ENCODE measurements at places on chromosomes 16 and 17.
A peak's percentile ranks its signal among the peaks of the same experiment; 100 is the strongest.

- DNase-seq: no peak
These were observed 8.9 kb downstream of the ZNF213 start for GRCh38 chr16:3143598-3144320.

DNA sequence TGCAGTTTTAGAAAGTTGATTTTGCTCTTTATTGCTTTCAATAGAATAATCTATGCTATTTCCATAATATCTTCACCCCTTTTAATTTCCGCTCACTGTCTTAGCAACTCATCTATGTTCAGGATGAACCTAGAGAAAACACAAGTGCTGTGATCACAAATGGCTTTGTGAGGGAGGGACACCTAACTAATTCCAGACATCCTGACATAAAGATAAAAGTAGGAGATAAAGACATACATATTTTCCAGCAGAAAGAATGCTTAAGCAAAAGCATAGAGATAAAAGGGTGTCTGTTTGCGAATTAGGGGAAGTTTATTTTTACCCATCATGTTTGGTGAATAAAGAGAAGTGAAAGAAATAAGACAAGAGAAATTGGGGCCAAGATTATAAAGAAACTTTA lies 254.2 kb downstream of the KCNJ2 start:
- DNase-seq: no peak

- no peak for DNase-seq
These were observed 37.8 kb upstream of the CBX4 start for GRCh38 chr17:79877041-79877440.

- DNase-seq: no peak
These were observed 44.0 kb upstream of the CBX4 start for GRCh38 chr17:79883202-79883601.

- no peak for DNase-seq
These were observed 29.0 kb downstream of the SPAG9 start for GRCh38 chr17:51091635-51092034.

- DNase-seq: no peak
These were observed 68.5 kb downstream of the WWP2 start for GRCh38 chr16:69830534-69831211.

DNA sequence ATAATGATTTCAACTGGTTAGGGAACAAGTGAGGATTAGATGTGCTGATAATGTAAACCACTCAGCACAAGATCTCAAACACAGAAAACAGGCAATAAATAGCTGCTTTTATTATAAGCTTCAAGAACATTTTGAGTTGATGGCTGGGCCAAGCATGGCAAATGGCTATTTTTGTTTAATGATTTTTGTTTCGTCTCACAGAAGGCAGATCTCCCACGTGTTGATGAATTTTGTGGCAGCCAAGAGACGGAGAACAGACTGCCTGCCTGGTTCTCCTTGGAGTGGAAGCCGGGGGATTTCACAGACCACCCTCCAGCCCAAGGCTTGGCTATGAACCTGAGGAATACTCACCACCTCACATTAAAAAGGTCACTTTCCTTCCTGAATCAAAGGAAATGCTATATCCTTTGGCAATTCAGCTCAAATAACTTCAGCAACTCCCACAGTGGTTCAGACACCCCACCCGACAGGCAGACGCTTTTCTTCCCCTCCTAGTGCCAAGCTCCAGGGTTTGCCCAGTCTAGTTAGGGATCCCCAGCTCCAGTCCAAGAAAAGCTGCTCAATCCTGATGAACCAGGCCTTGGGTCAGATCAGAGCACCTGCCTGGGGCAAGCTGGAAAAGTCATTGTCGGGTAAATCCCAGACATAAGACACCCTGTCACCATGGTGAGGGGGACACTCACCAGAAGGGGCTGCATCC lies 593.5 kb downstream of the TOX3 start:
- DNase-seq: no peak

- DNase-seq: no peak
These were observed 25.6 kb downstream of the RAP1GAP2 start for GRCh38 chr17:2821868-2822267.

DNA sequence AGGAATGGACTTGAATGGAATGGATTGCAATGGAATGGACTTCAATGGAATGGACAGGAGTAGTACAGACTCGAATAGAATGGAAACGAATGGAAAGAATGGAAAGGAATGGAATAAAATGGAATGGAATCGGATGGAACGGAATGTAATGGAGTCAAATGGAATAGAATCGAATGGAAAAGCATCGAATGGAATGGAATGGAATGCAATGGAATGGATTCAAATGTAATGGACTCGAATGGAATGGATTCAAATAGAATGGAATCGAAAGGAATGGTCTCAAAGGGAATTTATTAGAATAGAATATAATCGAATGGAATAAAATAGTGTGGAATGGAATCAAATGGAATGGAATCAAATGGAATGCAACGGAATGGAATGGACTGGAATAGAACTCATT lies 484.9 kb upstream of the WSB1 start:
- no peak for DNase-seq

- peak; percentile 92 for DNase-seq
These were observed 687 bp upstream of the NARF start for GRCh38 chr17:82457929-82458178.

- DNase-seq: peak; percentile 36
These were observed 44.8 kb upstream of the NFAT5 start for GRCh38 chr16:69520800-69521602.

DNA sequence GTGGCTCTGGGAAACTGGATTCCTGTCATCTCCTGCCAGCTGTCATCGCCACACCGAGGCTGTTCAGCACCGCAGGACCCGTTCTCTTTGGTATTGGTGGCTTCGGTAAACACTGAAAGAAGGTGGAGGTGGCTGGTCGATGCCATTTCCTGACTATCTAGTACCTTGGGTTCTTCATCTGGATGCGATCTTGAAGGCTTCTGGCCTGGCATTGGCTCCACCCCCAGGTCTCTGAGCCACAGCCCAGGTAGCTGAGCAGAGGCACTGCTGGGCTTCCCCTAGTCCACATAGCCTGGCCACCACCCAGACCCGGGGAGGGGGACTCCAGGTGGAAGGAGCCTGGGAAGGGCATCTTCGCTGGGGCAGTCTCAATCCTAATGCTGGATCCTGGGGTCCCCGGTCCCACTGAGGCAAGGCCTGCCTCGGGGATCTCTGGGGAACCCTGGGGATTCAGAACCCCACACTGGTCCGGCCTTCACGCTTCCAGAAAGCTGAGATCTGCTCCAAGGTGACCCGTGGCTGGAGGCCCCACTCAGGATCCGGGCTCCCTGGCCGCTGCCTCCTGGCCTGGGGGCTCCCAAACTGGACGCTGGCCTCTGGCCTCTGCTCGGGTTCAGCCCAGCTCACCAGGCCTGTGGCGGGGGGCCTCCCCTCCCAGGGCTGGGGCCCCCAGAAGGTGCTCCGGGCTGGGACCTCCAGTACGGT lies 1.8 kb downstream of the C16orf54 start:
- no peak for DNase-seq

GRCh38 chr17:6461246-6461645 lies 17.0 kb downstream of the PIMREG start:
- DNase-seq: no peak

- no peak for DNase-seq
These were observed 5.0 kb downstream of the DEXI start for GRCh38 chr16:10937068-10937859.

- DNase-seq: no peak
These were observed 1540.3 kb downstream of the CDH11 start for GRCh38 chr16:63581570-63581969.

GRCh38 chr16:86948046-86948445 lies 369.1 kb downstream of the C16orf95 start:
- DNase-seq: no peak

GRCh38 chr16:83715217-83715920 lies 92.4 kb upstream of the HSBP1 start:
- DNase-seq: no peak

GRCh38 chr17:34822007-34822739 lies 139.1 kb downstream of the CCT6B start:
- no peak for DNase-seq

DNA sequence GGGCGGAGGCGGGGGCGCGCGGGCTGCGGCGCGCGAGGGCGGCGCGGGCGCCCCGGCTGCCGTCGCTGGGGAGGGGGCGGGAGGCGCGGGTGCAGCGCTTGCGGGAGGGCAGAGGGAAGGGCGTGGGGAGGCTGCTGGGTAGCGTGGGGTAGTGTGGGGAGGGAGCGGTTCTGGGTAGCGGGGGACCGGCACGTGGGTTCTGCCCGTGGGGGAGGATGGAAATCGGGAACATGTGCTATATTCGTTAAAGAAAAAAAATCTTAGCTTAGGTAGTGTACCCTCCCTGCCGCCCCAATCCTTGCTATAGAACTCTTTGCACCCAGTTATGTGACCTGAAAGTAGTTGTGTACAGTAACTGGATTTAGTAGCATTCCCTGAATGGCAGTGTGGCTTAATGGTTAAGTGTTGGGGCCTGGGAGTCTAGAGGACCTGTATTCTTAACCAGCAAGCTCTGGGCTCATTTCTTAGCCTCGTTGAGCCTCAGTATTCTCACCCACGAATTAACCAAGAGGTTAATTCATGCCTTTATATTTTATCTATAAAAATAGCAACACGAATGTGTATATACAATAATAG lies 646 bp downstream of the RABEP1 start:
- DNase-seq: no peak

DNA sequence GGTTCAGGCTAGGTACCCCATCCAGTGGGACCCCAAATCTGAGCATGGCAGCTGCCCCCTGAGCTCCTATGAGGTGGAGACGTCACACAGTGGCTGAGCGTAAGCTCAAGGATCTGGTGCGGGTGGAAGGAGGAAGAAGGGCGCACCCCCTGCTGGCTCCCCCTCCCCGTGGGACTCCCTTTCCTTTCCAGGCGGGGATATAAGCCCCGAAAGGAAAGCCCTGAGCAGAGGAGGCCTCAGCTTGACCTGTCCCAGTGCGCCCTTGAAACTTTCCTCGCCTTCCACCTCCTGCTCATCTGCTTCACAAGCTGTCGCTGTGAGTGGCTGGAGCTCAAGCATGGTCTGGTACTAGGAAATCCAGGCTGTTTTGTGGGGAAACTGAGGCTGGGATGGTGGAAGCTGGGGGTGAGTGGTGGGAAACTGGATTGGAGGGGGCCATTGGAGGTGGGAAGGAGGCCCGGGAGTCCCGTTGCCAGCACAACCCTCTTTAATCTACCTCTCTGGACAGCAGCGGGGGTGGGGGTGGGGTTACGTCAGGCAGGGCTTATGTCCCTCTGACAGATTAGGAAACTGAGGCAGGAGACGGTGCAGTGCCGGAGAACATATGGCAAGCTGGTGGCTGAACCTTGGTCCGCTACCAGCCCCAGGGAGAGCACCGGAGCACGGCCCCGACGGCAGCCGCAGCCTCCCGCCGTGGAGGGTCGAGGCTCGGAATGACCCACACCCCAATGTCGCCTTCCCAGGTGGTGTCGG lies 92.3 kb upstream of the TMEM97 start:
- DNase-seq: no peak

DNA sequence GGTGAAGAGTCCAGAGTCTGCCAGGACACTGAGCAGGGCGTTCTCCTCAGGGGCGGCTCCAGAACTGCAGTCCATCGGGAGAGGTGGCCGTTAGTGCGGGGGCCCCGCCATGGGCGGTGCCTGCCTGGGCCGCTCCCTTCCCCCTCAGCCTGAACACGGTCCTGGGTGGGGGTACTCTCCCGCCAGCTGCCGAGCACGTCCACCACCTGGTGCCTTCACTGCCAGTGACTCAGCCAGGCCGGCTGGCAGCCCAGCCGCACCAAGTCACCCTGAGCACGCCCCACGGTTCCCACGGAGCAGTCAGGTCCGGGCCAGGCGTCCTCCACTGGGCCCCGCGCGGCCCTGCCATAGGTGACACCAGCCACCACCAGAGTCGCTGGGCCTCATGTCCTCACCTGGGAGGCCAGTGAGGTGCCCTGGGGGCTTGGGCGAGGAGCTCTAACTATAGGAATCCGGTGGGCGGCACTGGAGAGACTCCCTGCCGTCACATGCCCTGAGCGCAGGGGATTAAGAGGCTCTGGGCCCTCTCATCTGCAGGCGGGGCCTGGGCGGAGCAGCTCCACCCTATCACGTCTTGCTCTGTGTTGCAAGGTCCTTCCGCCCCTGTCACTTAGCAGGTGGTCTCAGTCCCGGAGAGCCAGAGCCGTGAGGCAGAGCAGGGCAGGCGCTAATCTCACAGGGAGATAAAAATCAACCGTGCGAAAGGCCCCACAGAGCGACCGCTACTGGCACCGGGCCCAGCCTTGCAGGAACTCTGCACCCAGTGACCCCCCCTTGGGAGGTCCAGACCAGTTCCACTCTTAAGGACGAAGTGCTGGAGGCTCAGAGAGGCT lies 14.3 kb downstream of the PIEZO1 start:
- no peak for DNase-seq

DNA sequence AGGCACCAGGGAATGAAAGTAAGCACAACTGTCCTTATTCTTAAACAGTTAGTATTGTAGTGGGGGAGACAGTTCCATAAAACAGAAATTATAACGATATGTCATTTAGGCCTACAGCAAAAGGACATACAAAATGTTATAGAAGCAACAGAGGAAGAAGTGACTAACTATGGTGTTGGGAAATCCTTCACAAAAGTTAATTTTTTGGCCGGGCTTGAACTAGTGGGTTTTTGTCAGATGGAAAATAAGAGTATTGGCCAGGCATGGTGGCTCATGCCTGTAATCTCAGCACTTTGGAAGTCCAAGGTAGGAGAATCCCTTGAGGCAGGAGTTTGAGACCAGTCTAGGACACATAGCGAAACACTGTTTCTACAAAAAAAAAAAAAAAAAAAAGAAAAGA lies 127.8 kb downstream of the SSH2 start:
- no peak for DNase-seq

- no peak for DNase-seq
These were observed 36.1 kb upstream of the MRC2 start for GRCh38 chr17:62591333-62591732.

- DNase-seq: peak; percentile 48
These were observed 57.2 kb upstream of the GSE1 start for GRCh38 chr16:85555719-85556455.

- peak; percentile 42 for DNase-seq
These were observed 7.4 kb upstream of the EEF2K start for GRCh38 chr16:22198547-22199293.

GRCh38 chr17:19386974-19387920 lies at the start of gene MFAP4:
Gene MFAP4, minus strand, starts transcription at chr17:19387190. Its CDS starts 35 bp downstream, at chr17:19387155.
- DNase-seq: no peak

DNA sequence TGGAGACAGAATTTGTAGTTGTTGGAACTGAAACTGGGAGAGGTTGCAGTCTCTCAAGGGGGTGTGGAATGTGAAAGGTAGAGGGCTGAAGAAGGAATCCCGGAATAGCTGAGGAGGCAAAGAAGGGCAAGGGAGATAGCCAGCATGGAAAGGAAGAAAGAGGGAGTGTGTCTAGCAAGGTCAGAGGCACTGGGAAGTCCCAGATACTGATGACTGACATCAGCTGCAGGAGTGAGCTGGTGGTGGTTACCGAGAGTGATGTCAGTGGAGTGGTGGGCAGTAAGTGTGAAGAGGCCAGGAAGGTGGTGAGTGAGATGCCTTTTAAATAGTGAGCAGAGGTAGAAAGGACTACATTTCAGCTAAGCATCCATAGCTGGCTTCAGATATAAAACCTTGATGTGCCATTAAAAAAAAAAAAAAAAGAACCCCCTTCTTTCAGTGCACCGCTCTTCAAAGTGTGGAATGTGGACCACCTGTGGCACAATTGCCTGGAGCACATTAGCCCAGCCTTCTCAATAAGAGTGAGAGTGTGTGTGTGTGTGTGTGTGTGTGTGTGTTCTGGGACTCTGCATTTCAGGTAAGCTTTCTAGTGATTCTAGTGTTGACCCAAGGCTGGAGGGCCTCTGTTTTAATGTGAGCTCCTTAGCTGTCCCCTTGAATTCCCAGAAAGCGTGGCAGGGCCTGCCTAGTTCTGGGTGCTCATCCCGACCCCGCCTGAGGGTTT lies 8.5 kb downstream of the PRMT7 start:
- DNase-seq: peak; percentile 77

GRCh38 chr17:82938873-82939620 lies 99.2 kb upstream of the ZNF750 start:
- no peak for DNase-seq

- DNase-seq: no peak
These were observed 8.1 kb downstream of the MKS1 start for GRCh38 chr17:58210922-58211321.
